Activated CD4-positive, CD25-positive, alpha-beta regulatory T cell treated with anti-CD3 and anti-CD28 coated beads, Interleukin-2, amount 50 U/mL, for 24 hours (primary cell): ENCODE measurements at places on chromosomes 5 and 9.

DNA sequence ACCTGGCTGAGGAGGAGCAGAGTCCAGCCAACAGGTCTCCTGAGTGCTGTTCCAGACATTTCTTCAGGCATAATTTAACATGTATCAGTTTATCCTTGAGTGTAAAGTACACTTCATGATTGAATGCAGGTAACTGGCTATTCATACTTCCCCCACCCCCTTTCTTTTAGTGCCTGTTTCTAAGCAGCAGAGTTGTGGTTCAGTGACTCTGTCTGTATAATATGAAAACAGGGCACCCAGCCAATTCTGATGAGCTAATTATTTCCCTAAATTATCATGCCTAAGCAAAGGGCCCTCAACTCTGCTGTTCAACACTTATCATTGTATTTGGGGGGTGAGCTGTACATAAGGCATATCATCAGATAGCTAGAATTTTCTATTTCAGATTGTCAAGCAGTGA, 51.9 kb upstream of the ZSWIM6 start:
- peak; percentile 61 for ATAC-seq

- ATAC-seq, result no peak
Observed at GRCh38 chr5:76406014-76406413, 2.9 kb downstream of the IQGAP2 start.

DNA sequence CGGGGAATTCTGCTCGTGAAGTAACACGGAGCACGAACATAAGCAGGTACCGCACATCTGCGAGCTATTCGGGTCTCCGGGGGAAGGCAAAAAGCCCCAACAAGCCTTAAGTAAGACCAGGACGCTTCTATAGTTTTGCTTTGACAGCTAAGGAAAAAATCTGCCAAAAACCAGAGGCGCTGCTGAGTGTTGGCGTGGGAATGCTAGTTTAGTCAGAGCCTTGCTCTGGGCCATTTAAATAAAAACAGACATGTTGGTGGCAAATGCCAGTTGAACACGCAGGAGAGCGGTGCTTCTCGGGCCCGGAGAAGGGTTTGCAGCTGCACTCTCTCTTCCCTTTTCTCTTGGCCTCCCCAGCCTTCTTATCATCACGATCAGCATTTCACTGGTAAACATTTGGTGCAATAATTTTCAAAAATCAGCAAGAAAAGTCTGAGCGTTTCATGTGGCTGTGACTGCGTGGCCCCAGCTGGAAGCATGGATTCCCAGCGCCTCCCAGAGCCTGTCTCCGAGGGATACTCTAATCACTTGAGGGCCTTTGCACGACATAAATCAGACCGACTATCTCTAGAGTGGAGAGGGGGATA, 6.4 kb upstream of the NOTCH1 start:
- ATAC-seq, result no peak

- ATAC-seq, result no peak
Observed at GRCh38 chr5:135324160-135324559, 74.9 kb downstream of the MACROH2A1 start.

- ATAC-seq, result no peak
Observed at GRCh38 chr5:35012796-35013195, 35.0 kb downstream of the AGXT2 start.

- ATAC-seq, result no peak
Observed at GRCh38 chr5:174550026-174550425, 174.4 kb upstream of the MSX2 start.

DNA sequence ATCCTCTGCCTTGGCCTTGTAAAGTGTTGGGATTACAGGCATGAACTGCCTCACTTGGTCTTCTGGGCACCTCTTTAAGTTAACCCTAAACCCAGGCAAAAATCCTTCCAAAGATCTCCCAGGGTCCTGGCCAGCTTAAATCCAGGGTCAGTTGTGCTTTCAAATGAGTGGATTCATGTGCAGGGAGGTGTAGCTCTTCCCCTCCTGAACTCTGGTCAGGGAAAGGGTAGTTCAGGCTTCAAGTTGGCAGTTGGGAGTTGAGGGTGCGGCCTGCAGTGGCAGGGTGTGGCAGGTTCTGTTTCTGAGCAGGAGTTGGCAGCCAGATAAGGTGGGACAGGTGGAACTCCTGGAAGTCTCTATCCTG, 3.6 kb downstream of the HNRNPAB start:
- ATAC-seq, result no peak

GRCh38 chr9:76642074-76642473, 122.2 kb upstream of the PCA3 start:
- ATAC-seq, result no peak

- ATAC-seq, result no peak
Observed at GRCh38 chr5:156515121-156515520, 188.2 kb downstream of the SGCD start.

DNA sequence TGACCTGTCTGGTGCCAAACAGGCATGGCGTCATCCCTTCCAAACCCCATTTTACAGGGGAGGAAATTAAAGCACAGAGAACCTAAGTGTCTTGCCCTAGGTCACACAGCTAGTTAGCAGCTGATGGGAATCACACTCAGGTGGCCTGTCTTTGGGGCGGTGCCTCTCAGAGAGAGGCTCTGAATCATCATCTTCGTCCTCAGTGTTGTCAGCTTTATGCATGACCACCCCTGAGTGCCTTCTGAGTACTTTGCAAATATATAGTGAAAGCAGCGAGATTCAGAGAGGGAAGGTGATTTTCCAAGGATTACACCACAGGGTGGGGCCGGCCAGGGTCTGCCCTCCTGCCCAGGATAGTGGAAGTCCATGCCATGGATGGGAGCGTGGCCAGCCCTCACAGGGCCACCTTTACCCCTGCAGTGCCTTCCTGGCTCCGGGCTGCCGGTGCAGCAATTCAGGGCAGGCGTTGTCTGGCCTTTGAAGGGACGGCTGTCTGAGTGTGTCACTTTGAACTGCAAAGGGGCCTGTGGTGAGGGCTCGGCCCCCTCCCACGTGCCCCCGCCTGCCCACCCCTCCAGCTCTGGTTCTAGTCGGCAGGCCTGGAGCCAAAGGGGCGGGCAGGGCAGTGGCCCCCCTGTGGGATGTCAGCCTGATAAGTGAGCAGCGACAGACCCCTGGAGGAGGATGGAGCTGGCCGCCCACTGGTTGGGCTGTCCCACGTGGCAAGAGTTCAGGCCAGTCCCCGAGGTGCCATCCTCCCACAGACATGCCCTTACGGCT, 16.9 kb downstream of the LMX1B start:
- ATAC-seq, result peak; percentile 38

GRCh38 chr5:154677921-154678320, 77.3 kb upstream of the LARP1 start:
- no peak for ATAC-seq

DNA sequence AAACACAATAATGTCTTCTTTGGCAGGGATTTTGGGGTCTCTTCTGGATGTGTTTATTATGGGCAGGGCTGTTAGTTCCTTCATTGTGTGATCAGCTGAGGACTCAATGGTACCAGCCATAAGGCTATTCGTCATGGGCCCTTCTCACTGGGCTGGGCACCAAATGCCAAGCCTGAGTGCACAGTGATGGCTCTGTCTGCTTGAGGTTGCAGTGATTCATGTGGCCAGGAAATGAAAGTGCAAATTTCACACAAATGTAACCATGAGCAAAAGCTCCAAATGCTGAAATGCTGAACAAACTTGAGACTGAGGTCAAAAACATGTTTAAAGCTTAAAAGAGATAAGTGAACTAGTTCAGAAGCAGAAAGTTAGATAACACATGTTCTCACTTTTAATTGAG, 191.0 kb downstream of the TARS1 start:
- ATAC-seq, result no peak

- no peak for ATAC-seq
Observed at GRCh38 chr5:137836298-137836697, 31.4 kb upstream of the MYOT start.

- no peak for ATAC-seq
Observed at GRCh38 chr9:25461416-25461815, 216.8 kb downstream of the TUSC1 start.

- no peak for ATAC-seq
Observed at GRCh38 chr9:86966852-86967511, 19.7 kb upstream of the GAS1 start.

DNA sequence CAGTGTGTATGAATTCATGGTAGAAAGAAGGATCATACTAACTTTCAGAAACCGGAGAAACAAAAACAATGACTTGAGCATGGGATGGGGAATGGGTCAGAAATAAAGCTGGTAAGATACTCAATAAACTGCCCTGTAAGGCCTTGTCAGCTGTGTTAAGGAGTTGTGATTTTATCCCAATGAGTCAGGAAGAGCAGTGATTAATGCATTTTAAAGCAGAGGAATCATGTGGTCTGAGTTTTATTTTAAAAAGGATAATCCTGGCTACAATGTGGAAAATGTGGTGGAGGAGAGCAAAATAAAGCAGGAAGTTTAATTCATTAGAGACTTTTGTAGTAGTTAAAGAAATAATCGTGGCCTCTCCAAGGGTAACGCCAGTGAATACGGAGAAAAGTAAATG, 28.7 kb downstream of the DHX29 start:
- no peak for ATAC-seq

DNA sequence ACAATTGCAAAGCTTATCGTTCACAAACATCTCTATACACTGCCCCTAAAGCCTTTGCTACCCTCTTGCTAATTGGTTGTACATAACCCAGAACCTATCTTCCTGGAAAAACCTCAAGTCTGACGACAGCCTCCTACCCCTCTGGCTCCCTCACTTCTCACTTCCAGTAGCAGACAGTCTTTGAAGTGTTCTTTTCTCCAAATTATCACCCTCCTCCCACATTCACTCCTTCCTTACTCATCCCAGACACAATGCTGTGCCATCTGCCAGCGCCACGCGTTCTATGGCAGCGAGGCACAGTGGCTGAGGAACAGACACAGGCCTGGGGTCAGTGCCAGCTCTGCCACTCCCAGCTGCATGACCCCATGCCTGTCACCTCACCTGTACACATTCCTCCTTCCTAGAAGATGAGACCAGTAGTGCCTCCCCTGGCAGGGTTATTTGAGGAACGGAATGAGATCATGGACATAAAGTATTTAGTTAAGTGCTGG, 27.7 kb downstream of the CLTA start:
- ATAC-seq, result peak; percentile 75

- ATAC-seq, result no peak
Observed at GRCh38 chr9:2377117-2377516, 244.5 kb upstream of the VLDLR start.

DNA sequence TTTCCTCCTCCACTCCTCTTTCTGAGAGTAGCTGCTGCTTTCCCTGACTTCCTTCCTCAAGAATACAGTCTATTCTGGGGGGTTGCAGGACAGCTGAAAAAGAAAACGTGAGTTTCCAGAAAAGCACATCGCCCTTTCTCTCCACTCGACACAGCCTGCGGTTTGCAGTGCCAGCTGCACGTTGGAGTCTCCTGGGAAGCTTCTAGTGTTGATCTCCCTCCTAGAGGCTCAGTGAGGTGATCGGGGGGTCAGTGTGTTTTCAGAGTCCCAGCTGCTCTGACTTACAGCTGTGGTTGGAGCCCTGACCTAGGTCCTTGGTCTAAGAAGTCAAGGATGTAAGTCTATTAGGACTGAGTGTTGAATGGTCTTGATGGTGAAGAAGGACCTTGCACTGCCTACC, 25.0 kb upstream of the SUSD3 start:
- no peak for ATAC-seq

GRCh38 chr9:107592424-107592823, 102.9 kb upstream of the KLF4 start:
- ATAC-seq, result no peak

DNA sequence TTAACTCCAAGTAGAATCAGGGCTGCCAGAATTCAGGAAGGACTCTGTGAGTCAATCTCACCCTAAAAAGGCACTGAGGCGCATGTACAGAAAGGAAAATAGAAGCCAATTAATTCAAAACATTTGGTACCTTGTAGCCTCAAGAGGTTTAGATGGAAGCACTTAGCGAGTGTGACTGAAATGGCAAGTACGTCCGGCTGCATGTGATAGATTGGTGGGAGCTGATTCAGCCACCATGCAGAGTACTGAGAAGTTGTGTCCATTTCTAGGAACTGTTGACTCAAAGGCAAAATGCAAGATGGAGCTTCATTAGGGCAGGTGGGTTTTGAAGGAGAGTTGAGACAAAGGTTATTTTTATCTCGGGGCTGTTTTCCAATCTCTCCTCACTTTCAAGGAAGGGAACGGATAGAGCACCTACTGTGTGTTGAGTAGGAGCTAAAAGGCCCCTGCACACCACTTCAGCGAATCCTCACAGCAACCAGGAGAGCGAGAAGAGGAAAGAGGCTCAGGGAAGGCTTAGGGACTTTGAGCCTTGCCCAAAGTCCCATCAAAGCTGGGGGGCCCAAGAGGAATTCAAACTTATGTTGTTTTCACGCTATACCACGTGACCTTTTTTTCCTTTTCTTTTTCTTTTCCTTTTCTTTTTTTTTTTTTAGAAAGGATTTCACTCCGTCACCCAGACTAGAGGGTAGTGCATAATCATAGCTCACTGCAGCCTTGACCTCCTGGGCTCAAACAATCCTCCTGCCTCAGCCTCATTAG, 34.6 kb upstream of the CPEB4 start:
- peak; percentile 46 for ATAC-seq

DNA sequence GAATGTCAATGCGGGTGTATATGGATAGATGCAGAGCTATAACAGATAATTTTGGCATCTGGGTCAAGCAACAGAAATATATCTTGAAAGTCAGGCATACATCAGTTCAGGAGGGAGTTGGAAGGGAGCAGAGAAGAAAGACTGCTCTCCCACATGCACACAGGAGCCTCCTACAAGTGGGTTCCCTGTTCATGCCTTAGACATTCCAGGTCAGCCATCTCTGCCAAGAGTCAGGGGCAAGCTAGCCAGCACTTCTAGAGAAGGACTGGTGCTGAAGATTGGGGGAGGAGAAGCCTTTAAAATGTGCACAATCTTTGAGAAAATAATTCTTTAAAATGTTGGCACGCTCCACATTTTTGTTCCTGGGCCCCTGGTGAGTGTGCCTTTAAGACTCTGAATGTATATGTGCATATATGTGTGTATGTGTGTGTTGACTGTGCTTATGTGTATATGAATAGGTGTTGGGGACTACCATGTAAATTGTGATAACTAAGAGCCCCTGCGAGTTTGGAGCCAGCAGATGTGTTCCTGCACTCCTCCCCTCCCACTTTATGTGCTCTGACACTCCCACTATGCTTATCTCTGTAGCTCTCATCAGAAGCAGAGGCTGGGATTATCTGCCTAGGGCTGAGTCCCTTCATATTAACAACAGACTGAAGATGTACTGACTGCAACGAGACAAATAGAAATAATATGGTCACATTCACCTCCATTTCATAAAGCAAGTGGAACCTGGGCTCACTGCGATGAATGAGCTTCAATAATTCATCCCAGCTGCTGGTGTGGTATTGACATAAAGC, 21.5 kb upstream of the DELE1 start:
- no peak for ATAC-seq

DNA sequence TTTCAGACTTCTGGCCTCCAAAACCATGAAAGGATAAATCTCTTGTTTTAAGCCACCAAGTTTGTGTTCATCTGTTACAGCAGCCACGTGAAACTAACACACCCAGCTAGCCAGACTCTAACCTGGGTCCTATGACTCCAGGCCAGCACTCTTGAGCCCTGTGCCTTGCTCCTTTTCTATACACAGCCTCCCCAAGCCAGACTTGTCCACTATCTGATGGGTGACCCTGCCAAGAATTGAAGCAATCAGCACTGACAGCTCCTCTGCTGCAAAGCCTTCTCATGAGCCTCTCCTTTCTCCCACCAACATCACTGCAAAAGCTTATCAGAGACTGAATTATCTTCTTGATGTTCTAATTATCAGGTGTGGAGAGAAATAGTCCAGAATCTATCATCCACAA, 41.4 kb downstream of the SIL1 start:
- ATAC-seq, result no peak

- ATAC-seq, result no peak
Observed at GRCh38 chr9:33082538-33083326, 6.3 kb upstream of the SMU1 start.

GRCh38 chr9:31355159-31355882, 1029.1 kb upstream of the ACO1 start:
- ATAC-seq, result no peak
